ENCODE measurements at places on chromosomes 6 and 20.

GRCh38 chr6:134002821-134003220 lies 49.6 kb downstream of the SLC2A12 start:
- DNase-seq, result no peak

DNA sequence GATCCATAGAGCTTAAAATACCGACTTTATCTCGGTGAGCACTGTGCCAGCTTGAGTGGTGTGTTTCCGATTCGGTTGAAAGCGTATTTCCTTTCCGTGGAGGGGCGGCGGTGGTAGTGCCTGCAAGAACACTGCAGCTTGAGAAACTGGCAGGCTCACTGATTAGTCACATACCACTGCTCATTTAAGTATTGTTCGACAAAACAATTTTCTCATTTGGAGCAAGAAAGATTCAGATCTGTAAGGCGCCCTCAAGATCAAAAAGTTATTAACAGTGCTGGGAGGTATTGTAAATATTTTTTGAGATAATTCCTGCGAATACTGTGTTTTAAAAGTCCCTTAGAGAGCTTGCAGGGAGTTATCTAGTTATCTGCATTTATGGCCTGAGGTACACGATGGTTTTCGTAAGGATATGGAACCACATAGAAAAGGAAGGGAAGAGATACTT lies 1.3 kb downstream of the MAPK14 start:
- DNase-seq, result peak; percentile 51

DNA sequence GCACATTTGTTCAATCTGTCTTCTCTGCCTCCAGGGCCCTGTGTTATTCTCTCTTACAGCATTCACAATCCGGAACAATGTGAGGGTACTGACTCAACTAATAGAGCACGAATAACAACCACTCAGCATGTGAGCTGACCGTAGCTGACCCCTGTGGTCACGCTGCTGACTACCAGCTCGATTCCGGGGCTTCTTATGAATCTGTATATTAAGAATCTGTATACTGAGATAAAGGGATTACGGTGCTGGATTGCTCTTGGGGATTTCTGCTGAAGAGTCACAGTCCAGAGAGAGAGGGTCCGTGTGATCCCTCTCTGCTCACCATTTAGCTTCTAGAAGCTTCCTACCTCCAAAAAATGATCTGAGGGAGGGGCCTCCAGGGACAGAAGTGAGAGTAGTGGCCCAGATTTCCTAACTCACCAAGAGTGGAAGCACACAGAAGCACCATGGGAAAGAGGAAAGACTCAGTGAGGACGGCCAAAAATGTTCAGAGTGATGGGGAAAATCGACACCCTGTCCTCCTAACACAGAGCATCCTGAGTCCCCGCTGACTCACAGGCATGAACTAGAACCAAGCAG lies 156.2 kb downstream of the THBS2 start:
- DNase-seq, result no peak

DNA sequence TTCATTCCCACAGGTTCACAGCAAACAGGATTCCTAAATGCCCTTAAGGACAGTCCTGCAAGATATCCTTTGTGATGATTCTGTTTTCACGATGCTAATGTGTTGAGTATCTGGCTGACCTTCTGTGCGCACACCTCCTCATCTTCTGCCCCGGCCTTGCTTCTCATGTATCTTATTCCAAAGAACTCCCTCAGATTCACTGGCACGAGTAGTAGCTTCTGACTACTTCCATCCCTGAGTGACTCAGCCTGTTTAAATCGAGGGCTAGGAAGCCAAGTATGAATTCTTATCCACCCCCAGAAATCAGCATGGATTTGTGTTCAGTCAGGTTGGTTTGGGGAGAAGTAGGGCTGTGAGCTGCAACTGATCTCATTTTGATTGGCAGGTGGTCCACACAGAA lies 190.2 kb upstream of the SNX9 start:
- no peak for DNase-seq

- DNase-seq, result no peak
Measured at GRCh38 chr6:76942203-76942966, 520.9 kb downstream of the HTR1B start.

- no peak for DNase-seq
Measured at GRCh38 chr20:22827916-22828315, 207.2 kb upstream of the SSTR4 start.

- DNase-seq, result no peak
Measured at GRCh38 chr6:127547215-127547614, 28.1 kb upstream of the MTCL3 start.

DNA sequence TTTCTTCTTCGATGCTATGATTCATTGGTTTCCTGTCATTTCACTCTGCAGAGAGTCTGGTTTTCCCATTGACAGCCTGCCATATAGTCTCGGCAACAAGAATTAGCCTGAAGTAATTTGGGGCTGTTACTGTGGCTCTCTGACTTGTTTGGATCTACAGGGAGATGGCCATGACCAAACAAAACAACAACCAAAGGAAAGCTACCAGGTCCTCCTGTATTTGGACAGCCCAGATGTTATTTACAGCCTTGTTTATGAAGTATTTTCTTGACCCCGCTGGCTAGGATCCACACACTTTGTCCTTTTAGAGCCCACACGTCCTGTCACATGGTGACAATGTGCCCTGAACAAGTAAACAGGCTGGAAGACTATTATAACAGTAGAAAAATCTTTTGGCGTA lies 111.4 kb upstream of the PREP start:
- no peak for DNase-seq

DNA sequence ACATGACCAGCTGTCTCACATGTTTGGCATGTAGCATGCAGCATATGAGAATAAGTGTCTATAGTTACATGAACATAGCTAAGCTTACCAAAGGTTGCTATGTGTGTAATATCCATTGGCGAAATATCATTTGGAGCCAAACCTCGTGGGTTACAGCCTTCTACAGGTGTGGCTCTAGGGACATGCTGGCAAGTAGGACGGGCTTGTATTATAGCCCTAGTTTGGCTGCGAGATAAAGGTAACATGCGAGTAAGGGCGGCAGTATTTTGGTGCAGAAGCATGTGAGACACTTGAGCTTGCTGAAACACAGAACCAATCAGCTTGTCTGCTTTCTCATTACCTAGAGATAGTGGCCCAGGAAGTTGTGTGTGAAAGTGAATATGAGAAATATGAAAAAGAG lies 6.5 kb upstream of the ABHD12 start:
- DNase-seq, result no peak

GRCh38 chr20:63124782-63125580 lies 91.0 kb downstream of the YTHDF1 start:
- no peak for DNase-seq

- DNase-seq, result peak; percentile 49
Measured at GRCh38 chr6:129498950-129499842, 210.8 kb downstream of the ARHGAP18 start.

DNA sequence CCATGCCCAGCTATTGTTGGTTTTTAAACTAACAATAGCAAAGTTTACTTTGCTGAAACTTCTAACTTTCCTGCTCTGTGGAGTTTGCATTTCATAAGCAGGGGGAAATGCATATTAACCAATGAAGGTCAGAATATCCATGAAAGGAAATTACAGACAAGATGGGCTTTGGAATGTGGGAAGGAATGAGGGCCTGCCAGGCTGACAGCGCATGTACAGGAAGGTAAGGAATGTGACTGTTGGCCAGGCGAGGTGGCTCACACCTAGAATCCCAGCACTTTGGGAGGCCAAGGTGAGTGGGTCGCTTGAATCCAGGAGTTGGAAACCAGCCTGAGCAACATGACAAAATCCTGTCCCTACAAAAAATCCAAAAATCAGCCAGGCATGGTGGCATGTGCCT lies 49.6 kb downstream of the CDK5RAP1 start:
- DNase-seq, result no peak
